ENCODE measurements at places on chromosomes 7 and 10.
A peak's percentile ranks its signal among the peaks of the same experiment; 100 is the strongest.

- DNase-seq, result no peak
Measured at GRCh38 chr10:69107176-69107490, 16.8 kb upstream of the VPS26A start.

- no peak for DNase-seq
Measured at GRCh38 chr10:76451911-76452310, 1020.5 kb downstream of the LRMDA start.

- DNase-seq, result no peak
Measured at GRCh38 chr10:27911539-27911938, 87.3 kb downstream of the ODAD2 start.

DNA sequence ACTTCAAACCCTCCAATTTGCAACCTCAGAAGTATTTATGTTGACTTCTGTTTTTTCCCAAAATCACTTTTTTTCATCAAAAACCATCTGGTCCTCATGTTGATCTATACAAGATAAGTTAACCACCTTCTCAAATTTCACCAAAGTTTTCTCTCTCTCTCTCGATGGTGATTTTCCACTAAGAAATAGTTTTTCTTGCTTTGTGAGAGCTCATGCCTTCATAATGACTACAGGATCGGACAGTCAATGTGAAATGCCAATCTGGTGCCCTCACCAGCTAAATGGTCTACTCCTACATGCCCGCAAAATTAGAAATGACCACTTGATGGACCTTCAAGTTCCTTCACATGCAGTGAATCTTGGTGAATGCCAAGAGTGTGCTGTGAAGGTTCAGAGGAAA is 40.4 kb downstream of the CNNM1 start:
- no peak for DNase-seq

DNA sequence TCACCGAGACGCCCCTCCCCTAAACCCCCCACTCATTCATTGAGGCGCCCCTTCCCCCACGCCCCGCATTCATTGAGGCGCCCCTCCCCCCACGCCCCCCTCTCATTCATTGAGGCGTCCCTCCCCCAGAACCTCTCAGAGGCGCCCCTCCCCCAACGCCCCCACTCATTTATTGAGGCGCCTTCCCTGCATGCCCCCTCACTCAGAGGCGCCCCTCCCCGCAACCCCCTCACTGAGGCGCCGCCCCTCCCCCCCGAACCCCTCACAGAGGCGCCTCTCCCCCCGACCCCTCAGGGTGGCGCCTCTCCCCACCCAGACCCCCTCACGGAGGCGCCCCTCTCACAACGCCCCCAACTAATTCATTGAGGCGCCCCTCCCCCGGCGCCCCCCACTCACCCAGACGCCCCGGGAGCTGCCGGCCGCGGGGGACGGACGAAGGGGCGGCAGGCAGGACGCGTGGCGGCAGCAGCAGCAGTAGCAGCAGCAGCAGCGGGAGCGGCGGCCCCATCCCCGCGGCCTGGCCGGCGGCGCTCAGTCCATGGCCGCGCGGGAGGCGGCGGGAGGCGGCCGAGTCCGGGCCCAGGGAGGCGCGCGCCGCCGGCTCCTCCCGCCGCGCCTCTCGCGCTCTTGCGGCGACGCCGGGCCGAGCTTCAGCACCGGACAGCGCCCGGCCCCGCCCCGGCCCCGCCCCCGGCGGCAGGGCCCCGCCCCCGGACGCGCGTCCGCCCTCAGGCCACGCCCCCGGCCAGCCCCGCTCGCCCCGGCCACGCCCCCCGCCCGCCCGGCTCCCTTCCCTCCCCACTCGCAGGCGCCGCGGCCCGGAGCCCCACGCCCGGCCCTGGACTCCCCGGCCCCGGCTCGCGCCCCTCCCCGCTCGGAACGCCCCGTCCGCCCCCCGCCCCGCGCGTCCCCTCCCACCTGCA is at the start of gene PTPRN2:
TSS of gene PTPRN2 (minus strand) at position 662 of the 923 bp plus-strand sequence.
- peak; percentile 58 for DNase-seq

- no peak for DNase-seq
Measured at GRCh38 chr7:43390576-43390975, 192.3 kb upstream of the STK17A start.

DNA sequence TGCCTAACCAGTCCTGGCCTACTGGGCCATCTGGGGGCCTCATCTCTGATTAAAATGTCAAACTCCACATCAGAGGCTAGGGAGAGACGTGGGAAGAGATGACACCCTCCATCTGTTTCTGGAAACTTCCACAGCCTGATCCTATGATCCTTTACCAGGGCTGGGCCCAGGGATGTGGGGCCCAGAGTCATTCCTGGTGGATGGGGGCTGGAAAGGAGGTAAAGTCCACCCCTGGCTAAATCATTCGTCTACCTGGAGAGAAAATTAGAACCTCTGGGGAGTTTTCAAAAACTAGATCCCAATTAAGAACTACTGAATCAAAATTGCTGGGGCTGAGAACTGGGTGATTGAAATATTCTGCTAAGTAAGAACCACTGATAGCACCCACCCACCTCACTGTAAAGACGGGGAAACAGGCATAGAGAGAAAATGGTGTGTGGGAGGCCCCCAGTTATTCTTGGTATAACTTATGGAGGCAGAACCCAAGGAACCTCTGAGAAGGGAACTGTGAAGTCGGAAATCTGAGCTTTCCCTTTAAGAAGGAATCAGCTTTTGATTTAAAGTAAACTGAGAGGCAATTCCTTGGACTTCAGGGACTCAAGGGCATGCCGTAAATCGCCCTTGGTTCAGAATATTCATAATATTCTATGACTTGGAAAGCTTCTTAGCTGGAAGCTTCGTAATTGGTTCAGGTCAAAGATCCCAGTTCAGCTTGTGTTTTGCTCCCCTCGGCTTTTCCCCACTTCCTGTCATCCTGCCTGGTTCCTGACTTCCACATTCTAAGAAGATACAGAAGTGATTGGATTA is 53.1 kb downstream of the PRKAG2 start:
- no peak for DNase-seq

DNA sequence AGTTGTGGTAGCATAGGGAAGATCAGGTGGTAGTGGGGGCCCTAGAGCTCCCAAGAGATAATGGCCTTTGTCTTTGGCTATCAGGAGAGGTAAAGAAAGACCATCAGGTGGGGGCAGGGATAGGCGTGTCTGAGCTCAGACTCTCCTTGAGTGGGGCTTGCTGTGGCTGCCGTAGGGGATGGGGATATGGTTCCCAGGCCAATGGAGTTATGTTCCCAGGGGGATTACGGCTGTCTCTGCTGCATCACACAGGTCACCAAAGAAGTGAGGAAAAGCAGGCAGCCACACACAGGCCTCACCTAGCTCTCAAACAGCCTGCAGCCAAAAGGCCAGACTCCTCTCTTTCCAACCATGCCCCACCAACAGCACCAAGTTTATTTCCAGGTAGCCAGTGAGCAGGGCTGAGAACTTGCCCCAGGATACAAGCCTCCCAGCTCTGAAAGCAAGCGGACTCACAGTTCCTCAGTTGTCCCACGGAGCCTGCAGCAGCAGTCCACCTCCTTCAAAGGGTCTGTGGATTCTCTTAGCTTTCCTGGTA is 37.6 kb upstream of the C1QL3 start:
- DNase-seq, result no peak

- peak; percentile 89 for DNase-seq
Measured at GRCh38 chr10:90930971-90931871, 10.3 kb upstream of the ANKRD1 start.

- DNase-seq, result no peak
Measured at GRCh38 chr10:96794836-96795733, 37.0 kb upstream of the LCOR start.

DNA sequence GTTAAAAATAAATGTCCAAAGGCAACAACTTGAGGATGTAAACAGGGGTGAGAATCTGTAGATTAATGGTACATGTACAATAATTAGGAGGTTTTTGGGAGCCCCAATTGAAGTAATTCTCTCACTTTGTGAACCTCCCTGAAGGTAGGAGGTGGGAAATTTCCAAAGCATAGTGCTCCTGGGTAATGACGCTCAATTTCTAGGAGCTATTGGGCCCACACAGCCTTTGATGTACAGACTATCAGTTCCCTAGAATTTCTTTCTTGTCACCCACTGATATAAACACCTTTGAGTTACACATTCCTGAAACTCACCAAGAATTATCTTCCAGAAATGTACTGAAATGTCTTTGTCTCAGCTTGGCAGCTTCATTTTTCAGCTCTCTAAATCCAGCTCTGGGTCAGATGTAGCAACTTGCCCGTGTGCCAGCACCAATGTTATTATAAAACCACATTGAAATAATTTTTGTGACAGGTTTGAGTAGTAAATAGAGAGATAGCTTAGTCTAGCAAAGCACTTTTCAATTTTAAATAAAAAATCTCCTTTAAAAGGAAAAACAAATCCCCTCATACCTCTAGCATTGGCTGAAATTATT is 36.6 kb upstream of the GALNT17 start:
- DNase-seq, result no peak

GRCh38 chr7:110187877-110188554 is 902.9 kb upstream of the LRRN3 start:
- no peak for DNase-seq

- peak; percentile 43 for DNase-seq
Measured at GRCh38 chr10:84328418-84329195, at the start of gene CCSER2. Gene CCSER2, plus strand, starts transcription at chr10:84328589. Its CDS starts 42,464 bp downstream, at chr10:84371053.

DNA sequence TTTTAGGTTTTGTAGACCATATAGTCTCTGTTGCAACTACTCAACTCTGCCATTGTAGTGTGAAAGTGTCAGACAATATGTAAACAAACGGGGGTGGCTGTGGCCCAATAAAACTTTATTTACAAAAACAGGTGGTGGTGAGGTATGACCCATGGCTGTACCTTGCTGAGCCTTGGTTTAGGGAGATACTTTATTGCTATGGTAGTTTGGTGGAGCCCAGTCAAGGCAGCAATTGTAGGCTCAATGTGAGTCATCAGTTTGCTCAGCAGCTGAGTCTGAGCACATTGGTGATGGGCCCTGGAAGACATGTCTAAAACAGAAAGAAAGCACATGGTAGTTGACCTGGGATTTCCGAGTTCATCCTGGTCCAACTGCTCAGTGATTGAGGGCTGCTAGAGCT is 242.5 kb downstream of the REEP3 start:
- DNase-seq, result peak; percentile 12

DNA sequence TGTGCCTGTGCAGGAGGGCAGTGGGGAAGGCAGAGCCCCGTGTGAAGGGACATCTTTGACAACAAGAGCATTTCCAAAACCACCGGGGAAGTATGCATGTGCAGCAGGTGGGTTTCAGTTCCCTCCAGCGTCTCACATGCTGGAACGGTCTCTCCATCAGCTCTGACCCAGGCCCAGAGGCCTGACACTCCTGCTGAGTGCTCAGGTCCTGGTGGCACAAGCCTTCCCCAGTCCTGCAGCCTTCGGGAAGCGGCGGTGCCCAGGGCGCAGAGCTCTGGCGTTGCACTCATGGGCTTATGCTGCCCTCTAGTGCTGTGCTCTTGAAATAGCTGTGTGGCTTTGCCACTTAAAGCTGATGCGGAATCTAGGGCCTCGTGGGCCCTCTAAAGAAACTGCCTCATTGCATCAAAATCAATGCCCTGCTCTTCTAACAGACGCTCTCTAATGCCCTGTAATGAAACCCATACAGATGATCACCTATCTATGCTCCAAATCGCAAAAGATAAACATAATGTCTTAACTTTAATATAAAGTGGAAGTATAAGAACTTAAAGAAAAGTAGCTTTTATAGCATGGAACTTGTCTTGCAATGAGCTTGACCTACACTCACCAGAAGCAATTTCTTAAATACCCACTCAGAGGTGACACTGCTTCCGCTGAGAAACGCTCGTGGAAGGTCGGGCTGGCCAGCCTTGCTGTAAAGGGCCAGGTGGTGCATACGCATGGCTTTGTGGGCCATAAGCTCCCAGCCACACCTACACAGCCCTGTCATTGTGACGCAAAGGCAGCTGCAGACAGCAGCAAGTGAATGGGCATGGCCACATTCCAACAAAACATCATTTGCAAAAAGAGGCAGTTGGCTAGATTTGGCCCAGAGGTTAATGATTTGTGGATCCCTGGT is 38.6 kb downstream of the CLRN3 start:
- DNase-seq, result peak; percentile 82

DNA sequence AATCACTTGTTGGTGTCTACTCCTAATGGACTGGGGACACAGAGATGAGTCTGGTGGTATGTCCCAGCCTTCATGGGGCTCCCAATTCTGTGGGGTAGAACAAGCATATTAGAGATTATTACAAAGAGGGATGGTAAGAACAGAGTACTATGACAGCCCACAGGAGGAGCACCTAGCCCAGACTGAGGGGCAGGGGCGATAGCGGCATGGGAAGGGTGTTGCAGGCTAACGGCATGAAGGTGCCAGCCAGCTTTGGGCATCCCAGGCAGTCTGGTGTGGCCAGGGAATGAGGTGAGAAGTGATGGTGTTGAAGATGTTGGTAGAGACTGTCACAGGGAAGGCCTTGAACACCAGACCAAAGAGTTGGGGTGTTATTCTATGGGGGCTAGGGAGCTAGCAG is 280.0 kb downstream of the RPS24 start:
- no peak for DNase-seq

GRCh38 chr10:71092812-71093401 is 119.5 kb upstream of the UNC5B start:
- no peak for DNase-seq

- DNase-seq, result no peak
Measured at GRCh38 chr10:124027651-124028050, 65.7 kb downstream of the CHST15 start.

DNA sequence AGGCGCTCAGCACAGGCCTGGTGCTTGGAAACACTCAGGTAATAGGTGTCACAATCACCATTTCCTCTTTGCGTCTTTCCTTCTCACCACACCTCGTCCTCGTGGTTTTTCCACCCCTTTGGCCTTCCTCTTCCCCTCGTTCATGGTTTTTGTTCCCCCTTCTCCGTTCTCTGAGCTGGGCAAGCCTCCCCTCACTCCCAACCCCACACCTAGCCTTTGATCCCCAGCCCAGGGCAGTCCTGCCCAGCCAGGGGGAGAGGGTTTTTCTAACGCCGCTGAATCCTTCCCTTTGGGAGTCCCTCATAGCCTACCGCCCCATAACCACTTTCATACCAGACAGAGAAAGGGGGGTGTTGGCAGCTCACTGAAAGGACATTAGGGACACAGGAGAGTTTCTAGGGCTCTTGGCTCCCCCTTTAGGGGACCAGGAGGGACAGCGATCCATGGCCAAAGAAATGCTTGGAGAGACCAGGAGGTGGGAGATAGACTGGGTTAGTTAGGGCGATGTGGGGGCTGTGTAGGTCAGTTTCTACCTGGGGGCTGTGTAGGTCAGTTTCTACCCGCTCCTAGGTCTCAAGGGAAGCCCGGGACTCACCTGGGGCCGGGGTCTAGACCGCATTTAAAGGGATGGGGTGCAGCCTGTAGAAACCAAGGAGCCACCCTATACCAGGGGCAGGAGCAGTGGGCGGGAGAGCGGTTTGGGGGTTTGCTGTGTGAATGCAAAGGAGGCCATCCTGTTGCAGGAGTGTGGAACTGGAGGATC is 1.4 kb downstream of the EPHB4 start:
- DNase-seq, result no peak

Measured in A549 (cell line).